ENCODE measurements at places on chromosomes 3 and 15.

DNA sequence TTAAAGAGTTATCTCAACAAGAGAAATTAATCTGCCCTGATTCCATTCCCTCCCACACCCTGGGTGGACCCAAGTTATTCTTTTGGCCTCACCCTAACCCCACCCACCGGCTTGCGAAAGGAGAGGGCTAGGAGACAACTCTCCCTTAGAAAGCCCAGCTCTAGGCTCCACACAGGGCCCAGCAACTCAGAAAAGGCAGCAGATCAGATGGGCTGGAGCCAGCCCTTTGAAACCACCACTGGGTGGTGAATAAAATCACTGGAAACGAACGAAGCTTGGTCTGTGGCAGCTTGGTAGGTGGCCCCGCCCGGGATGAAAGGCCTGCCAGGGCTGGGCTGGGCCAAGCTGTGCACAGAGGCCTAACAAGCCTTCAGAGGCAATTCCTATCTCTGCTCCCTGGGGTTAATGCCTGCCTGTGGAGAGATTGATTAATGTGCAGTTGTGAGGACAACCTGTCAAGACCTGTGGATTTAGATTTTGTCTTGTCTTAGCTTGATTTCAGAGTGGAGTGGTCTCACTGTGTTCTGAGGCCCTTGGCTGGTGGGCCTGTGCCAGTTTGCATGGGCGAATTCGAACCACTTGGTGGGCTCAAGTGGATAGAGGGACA lies 38.8 kb downstream of the BHLHE40 start:
- DNase-seq = no peak

DNA sequence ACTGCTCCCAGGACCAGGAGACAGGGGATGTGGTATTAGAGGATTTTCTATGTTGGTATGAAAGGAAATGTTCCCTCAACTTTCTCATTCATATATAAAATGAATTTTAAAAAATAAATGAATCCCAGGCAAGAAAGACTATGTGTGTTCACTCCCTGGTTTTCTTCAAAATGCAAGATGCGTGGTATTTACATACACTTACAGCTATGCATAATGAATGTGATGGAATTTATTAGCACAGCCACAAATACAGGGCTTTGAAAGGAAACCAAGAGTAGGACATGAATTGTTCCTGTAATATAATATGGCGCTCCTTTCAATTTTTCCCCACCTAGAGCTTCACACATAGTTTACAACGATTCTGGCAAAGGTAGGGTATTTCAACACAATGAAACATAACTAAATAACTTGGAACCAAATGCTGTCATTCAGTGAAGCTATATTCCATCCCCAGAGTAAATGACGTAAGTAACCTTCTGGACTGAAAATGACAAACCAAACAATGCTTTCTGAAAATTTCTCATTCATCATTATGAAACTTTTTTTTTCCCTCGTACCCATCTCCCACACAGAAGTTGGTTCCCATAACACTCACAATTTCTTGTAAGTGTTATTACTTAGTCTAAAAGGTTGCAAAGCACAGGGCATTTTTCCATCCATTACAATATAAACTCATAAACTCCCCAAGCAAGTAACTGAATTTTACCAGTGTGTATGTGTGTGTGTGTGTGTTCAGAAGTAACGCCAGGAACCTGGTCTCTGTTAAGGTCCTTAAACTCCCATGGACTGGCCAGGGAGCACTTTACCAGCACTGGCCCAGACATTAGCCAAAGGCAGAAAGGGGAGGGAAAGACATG lies 41.8 kb downstream of the CBLB start:
- DNase-seq = peak; percentile 30

GRCh38 chr15:31216215-31216911 lies 110.3 kb upstream of the KLF13 start:
- DNase-seq = peak; percentile 35

- peak; percentile 48 for DNase-seq
These were observed 1.0 kb downstream of the PDE12 start for GRCh38 chr3:57557085-57557537.

- no peak for DNase-seq
These were observed 60.5 kb upstream of the ADPGK start for GRCh38 chr15:72844067-72844466.

- DNase-seq = no peak
These were observed 497.0 kb upstream of the CCDC54 start for GRCh38 chr3:106880206-106880605.

All from stimulated activated naive CD8-positive, alpha-beta T cell treated with anti-CD3 and anti-CD28 coated beads, Interleukin-15, amount 100 ng/mL, for 72 hours (primary cell).